ENCODE measurements at places on chromosomes 6 and 20.
A peak's percentile ranks its signal among the peaks of the same experiment; 100 is the strongest.

DNA sequence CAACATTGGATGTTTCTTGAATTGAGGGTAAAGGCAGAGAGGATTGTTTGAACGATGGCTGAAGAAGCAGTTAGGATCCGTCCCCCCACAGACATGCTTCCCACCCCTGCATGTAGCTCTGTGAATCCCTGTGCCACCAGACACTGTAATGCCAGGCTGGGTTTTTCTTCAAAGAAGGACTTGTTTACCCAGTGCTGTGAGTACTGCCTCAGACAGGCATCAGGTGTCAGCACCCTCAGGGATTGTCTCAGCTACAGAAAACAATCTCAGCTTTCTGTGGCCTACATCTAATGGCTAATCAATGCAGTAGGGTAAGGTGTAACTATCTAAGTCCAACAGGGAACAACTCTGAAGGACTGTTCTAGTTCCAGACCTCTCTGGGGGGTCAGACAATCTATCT, 853.0 kb upstream of the EPHA7 start:
- DNase-seq: no peak

DNA sequence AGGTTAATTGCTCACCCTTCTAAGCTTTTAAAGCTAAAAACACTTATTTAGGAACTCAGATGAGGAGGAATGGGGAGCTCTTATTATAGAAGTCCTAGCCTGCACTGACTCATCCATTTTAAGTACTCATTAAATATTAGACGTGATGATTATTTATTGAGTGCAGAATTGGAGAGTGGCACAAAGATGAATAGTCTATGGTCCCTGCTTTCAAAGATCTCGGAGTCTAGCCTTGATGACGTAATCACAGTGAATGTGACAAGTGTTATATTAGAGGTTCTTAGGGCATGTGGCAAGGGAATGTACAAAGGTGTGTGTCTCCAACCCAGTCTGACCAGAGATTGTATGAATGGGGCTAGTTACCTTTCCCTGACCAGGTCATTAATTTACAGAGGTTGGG, 68.7 kb upstream of the CD83 start:
- DNase-seq: no peak

GRCh38 chr20:16615199-16615598, 42.0 kb upstream of the KIF16B start:
- no peak for DNase-seq

GRCh38 chr6:38131527-38131965, 312.0 kb downstream of the ZFAND3 start:
- no peak for DNase-seq

DNA sequence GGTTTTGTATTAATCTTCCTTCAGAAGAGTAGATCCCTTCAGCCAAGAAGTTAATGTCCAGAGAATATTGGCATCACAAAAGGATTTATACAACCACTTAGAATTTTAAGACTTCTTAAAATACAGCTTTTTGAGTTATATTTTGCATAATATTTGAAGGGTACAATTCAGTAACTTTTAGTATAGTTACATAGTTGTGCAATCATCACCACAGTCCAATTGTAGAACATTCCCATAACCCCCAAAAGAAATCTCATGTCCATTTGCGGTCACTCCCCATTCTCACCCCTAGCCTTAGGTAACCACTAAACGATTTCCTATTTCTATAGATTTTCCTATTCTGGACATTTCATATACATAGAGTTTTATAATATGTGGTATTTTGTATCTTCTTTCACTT, 126.4 kb downstream of the MAP3K4 start:
- DNase-seq: no peak

DNA sequence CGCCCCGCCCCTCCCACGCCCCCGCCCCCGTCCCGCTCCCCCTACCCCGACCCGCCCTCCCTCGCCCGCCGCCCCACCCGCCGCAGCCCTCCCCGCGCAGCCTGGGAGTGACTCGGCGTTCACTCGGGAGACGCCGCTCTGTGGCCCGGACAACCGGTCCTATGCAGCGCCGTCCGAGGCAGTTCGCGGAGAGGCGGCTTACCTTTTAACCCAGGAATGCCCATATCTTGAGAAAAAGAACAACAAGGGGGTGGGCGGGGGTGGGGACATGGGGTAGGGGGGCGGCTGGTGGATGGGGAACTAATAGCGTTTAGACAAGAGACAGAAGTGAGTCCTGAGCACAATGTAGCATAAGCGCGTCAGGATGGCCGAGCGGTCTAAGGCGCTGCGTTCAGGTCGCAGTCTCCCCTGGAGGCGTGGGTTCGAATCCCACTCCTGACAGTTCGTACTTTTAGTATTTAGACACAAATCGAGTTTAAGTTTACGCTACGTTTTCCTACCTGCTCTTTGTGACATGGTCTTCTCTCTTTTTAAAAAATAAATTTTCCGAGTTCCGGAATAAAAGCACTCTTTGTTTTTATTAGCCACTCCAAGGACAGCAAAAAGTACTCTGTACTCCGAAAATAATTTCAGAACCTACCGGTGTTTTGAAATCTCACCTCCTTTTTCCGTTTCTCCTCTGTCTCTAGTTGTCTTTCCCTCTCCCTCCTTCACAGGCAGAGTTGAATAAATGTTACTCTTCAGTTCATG, 17.1 kb upstream of the HMGN4 start:
- peak; percentile 91 for DNase-seq

- DNase-seq: no peak
Observed at GRCh38 chr6:144957236-144957937, 672.3 kb downstream of the UTRN start.

- no peak for DNase-seq
Observed at GRCh38 chr20:57632286-57632685, 12.1 kb upstream of the ZBP1 start.

DNA sequence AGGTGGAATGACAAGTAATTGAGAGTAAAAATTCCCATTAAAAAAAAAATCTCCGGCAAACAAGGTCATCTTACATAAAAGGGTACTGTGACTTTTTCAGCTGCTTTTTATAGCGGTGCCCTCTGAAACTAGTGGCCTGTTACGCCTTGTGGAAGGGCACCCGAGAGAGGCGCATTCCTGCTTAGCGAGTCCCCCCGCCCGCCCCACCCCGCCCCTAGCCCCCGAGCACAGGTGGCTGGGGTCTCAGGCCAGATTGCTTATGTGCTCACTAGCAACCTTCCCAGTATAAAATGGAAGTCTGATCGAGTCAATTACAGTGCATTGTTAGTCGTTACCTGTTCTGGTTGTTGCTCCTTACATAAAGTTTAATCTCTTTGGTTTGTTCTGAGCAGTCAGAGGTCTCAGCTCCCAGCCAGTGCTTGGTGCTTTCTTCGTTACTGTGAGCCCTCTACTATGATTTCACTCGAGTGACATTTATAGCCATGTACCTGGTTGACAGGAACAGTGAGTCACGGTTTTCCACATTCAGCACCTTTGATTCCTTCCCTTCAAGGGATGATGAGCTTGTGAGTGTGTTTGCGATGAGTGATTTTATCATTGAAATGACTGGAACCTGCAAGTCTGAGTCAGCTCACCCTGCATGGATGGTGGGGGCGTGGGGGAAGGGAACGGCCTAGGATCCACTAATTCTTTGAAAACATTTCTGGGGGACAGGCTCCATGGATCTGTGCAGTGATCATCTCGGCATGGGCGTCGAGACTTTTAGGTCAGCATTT, 47.6 kb downstream of the ZDHHC14 start:
- no peak for DNase-seq

GRCh38 chr6:7541175-7542064, at the start of gene DSP:
Gene DSP, plus strand, starts transcription at chr6:7541671. Its CDS starts 245 bp downstream, at chr6:7541916.
- no peak for DNase-seq

DNA sequence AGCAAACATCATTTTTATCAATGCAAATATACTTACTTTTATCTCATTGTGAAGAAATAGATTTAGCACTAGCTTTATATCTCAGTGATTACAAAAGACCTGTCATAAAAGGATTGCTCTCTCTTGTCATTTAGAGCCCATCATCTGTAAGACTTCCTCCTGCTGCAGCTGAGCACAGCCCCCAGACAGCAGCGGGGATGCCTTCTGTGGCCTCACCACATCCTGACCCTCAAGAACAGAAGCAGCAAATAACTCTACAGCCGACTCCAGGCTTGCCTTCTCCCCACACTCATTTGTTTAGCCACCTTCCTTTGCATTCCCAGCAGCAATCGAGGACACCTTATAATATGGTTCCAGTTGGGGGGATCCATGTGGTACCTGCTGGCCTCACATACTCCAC, 127.0 kb upstream of the EDN1 start:
- DNase-seq: no peak

GRCh38 chr6:160248538-160248937, 10.1 kb downstream of the SLC22A2 start:
- DNase-seq: no peak

GRCh38 chr6:133396233-133396983, 155.3 kb downstream of the EYA4 start:
- no peak for DNase-seq

DNA sequence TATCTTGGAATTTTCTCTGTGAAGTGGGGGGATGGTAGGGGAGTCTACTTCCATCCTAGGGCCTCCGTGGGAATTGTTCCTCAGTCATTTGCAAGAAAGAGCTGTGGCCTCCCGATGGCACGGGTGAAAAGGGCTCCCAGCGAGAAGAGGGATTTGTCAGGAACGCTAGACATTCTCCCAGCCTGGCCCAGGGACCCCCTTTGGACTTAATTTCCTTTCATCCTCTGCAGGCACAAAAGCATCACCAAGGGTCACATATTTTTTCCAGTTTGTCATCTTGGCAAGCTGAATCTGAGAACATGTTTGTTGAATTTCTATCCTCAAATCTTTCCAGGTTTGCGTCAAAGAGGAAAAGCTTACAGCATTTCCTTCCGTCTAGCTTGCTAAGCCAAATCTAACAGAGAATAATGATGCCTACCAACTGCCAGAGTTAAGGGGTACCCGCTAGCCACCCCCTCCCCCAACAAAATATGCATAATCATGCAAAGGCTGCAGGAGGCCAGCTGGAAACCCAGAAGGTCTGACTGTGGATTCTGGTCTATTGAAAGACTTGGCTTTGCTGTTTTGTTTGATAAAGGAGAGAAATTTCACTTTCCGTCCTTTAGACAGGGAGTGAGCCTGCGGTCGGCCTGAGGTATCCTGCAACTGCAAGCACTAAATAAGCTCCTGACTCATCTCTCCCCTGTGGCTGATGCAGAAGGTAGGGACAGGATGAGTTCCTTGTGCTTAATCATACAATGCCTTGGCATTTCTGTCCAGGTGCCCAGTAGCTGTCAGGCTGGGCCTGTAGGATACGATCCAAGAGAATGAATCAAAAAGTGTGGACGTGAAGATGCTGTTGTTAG, 23.1 kb downstream of the PSMG4 start:
- DNase-seq: no peak

DNA sequence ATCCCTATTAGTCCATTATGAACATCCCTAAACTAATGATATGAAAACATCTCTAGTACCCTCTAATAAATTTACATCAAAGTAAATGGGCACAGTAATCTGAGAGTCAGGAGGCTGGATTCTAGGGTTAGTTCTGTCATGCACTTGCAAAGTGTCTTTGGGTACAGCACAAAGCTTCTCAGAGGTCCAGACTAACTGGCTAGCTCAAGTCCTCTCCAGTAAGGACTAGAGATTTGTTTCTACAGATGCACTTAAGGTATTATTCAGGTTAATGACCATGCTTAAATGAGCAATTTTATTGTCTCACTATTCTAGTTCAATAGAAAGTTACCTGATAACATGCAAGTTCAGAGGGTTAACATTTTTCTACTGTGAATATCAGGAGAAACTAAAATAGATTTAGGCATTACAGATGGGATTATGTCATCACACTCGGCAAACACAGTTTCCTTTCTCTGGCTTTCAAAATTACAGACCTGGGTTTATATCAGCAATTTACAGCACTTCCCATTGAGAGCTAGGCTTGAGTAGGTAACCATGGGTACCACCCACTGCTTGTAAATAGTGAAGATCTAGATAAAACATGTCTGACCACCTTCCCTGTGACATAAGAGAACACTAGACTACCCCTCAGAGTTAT, 402.9 kb upstream of the RUNX2 start:
- no peak for DNase-seq
